ENCODE measurements at places on chromosomes 12 and 14.

GRCh38 chr14:105340821-105341733, 26.5 kb downstream of the PACS2 start:
- no peak for DNase-seq

DNA sequence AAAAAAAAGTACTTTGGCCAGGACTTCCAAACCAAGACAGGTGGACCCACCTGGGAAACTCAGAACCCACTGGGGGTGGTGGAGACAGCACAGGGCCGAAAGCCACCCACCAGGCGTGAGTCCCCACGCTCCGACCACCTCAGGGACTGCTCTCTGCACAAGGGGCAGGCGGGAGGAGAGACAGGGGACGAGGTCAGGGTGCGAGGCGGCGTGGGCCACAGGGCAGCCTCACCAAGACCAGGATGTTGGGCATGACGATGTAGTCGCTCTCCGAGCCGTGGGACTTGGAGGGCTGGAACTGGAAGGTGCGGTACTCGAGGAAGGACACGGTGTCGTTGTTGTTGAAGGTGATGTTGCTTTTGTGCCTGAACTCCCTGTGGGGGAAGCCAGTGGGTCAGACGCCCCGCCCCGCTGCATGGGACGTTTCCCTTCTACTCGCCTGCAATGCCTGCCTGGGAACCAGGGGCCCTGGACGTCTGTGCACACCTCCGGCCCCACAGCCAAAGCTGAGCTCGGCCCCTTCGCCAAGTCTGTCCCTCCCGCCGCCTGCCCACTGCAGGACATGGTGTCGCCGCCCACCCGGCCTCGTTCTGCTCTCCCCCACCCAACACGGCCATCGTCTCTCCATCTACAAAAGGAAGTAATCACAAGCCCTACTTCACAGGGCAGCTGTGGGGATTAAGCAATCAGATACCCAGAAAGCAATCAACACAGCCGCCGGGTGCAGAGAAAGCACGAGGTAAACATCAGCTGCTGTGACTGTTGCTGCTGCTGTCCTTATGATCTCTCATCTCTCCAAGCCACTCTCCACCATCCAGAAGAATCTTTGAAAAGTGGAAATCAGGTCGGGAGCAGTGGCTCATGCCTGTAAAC, 48.7 kb downstream of the SCARB1 start:
- no peak for DNase-seq

GRCh38 chr14:103657471-103657870, 28.5 kb downstream of the KLC1 start:
- DNase-seq = no peak

DNA sequence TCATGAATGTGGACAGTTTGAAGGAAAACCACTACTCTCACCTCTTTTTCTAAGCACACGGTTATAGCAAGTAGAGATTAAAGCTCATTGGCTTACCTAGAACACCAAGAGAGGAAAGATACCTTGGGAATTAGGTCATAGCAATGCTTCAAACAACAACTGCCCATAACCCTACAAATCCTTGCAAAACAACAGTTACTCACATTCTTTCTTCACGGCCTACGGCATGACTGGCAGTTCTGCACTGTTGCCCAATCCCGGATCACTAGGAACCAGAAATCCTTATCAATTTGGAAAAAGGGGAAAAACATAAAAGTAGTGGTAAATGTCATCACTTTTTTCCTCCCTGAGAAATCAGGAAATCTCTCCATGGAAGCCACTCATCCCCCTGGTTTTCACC, 9.6 kb upstream of the ISM2 start:
- DNase-seq = no peak

- no peak for DNase-seq
These were observed 1.1 kb upstream of the EXD2 start for GRCh38 chr14:69190191-69190590.

- no peak for DNase-seq
These were observed 5.7 kb upstream of the CHGA start for GRCh38 chr14:92917041-92917940.

- DNase-seq = no peak
These were observed 1133.0 kb downstream of the VRK1 start for GRCh38 chr14:97930166-97930565.

- no peak for DNase-seq
These were observed 329.2 kb downstream of the ADAMTS20 start for GRCh38 chr12:43222796-43223195.

DNA sequence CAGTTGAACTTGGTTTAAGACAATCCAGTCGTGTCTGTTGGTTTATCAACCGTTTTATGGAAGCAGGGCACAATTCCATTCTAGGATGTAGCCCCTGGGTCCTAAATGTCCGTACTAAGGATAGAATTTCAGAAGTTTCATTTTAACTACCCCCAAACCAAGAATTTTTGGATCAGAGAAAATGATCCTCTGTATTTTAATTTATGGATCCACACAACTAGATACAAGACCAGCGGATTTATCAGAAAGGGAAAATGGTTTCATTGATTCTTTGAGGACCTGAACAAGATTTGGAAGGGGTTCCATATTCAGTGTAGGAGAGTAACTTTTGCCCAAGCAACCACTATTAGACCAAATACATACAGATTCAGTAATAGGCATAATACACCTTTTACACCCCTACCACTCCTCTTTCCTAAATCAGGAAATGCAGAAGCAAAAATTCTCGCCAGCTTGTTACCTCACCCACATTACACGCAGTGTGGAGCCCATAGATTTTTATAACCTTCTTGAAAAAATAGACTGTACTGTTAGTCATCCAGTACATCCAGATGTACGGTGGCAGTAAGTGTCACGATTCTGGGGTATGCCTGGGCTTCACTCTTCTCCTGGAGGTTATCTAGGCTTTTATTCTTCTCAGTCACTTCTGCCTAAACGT, 1.4 kb upstream of the FBXL14 start:
- no peak for DNase-seq

DNA sequence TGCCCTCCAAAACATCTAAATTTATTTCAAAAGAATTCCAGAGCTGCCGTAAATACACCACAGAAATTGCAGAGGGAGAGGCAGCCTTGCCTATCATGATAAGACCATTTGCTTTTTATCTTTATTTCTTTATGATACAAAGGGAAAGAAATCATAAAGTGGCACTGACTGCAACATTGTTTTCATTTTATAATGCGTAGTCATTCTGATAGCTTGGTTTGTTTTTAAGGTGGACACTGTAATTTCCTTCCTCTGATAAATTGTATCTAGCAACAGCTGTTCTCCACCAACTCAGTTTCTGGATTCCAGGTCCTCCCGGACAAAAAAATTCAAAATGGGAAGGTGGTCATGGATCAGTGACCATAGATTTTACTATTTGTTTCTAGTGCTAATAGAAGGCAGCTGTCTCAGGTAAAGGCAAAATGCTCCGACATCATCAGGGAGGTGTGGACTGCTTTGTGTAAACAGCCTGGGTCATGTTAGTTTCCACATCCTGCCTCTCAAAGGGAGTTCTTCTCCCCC, 623 bp upstream of the TSPAN8 start:
- DNase-seq = no peak

- no peak for DNase-seq
These were observed 272.7 kb upstream of the DIO3 start for GRCh38 chr14:101288436-101289229.

DNA sequence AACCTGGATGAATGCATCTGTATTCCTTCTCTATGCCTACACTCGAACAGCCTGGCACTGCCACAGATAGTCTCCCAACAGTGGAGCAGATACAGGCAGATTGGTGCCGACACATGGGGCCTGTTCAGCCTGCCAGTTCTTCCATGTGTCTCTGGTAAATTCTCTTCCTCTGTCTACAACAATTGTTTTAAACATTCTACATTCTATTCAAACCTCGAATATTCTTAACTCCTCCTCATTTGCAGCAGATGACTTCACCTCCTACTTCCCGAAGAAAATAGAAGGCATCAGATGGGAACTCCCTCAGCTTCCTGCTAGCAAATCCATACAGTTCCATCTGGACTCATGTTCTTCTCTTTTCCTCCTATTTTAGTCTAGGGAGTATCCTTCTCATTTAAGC, 43.1 kb upstream of the OTOGL start:
- DNase-seq = no peak

DNA sequence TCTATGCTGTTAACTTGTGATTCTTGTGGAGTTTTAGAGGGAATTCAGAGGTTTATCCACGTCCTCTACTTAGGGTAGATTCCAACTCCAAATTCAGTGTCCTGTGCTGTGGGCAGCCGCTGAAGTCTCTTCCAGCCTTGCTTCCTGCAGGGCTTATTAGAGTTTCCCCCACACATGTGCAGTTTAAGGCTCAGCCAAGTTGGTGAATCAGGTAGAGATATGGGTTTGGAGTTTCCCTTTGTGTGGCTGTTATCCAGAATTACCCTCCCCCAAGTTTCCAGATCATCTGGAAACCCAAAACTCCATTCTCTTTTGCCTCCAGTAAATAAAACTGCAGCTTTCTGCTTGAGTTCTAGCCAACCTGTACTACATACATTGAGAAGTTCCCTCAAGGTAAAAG, 853.7 kb downstream of the GALC start:
- no peak for DNase-seq

- no peak for DNase-seq
These were observed 51.8 kb downstream of the ZNF664 start for GRCh38 chr12:124024776-124025175.

DNA sequence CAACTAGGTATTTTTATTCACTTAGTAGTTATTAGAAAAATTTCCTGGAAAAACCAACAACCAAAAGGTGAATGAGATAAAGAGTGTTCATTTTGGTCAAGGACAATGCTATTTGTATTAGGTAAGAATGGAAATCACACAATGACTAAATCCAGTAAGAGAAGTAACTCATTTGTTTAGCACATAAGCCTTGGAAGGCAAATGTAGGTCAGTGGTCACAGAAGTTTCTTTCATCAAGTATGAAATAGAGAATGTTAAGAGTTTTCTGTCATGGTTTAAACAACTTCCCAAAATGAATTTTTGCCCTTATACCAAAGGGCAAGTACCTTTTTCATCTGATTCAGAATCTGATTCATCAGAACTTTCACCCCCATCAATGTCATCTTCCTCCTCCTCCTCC, 101.7 kb downstream of the KIF21A start:
- DNase-seq = no peak

DNA sequence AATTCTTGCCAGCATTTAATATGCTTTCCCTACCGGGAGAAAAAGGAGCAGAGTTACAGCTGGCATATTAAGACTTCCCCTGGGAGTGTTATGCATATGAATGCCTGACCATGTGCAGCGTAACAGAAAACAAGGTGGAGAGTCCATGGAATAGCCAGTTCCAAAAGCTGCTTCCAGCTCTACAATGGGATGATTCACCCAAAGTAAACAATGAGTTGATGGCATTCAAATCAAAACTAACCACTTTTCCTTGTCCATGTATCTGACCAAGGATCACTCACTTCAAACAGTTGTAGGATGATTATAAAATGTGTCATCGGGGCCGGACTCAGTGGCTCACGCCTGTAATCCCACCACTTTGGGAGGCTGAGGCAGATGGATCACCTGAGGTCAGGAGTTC, 48.1 kb upstream of the BICDL1 start:
- no peak for DNase-seq

GRCh38 chr14:70943838-70944237, 36.6 kb downstream of the PCNX1 start:
- DNase-seq = no peak
